ENCODE measurements at places on chromosomes 4 and X.

DNA sequence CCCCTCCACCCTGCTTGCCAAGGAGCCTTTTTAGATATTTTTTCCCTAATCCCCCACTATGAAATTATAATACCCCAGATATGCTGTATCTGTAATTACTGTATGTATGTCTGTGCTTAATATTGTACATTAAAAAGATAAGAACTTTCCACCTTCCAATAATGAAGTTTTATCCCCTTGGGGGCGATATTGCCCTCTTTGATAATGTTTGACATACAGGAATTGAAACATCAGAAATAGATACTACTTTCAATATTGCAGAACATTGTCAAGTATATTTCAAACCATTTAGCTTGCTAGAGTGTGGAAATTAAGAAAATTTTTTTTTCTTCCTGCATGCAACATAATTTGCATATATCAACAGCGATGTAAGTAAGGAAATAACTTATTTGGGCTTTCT, 58.9 kb downstream of the NAF1 start:
- H3K36me3 ChIP-seq = no peaks in the 10 kb centered on the region
- no peak overlapping the region for H3K4me3 ChIP-seq
- DNase-seq = no peak
- H3K4me1 ChIP-seq = no peaks in the 10 kb centered on the region
- no peaks in the 10 kb centered on the region for H3K27me3 ChIP-seq

GRCh38 chrX:148600581-148600980, 100.2 kb downstream of the AFF2 start:
- no peaks in the 10 kb centered on the region for H3K27me3 ChIP-seq
- no peaks in the 10 kb centered on the region for H3K4me1 ChIP-seq
- H3K4me3 ChIP-seq = no peak overlapping the region
- H3K27ac ChIP-seq = no peak overlapping the region
- no peaks in the 10 kb centered on the region for H3K36me3 ChIP-seq
- DNase-seq = no peak

- H3K27me3 ChIP-seq = peaks cover 2% of the 10 kb centered on the region
- H3K36me3 ChIP-seq = peaks cover 10% of the 10 kb centered on the region
- DNase-seq = no peak
- H3K27ac ChIP-seq = no peak overlapping the region
- H3K4me1 ChIP-seq = peaks cover 45% of the 10 kb centered on the region
Measured at GRCh38 chr4:38082424-38083385, 122.5 kb downstream of the PTTG2 start.

GRCh38 chr4:123477711-123478209, 81.2 kb downstream of the SPRY1 start:
- no peaks in the 10 kb centered on the region for H3K36me3 ChIP-seq
- H3K4me1 ChIP-seq = peaks cover 21% of the 10 kb centered on the region
- peaks cover 3% of the 10 kb centered on the region for H3K27me3 ChIP-seq
- DNase-seq = peak; percentile 36
- H3K4me3 ChIP-seq = no peak overlapping the region
- H3K27ac ChIP-seq = peak overlapping the region; percentile 34

GRCh38 chr4:184750926-184751584, 17.2 kb upstream of the CENPU start:
- DNase-seq = no peak
- H3K36me3 ChIP-seq = no peaks in the 10 kb centered on the region
- peaks cover 6% of the 10 kb centered on the region for H3K4me1 ChIP-seq
- H3K27me3 ChIP-seq = peaks cover 7% of the 10 kb centered on the region
- no peak overlapping the region for H3K4me3 ChIP-seq
- H3K27ac ChIP-seq = no peak overlapping the region

DNA sequence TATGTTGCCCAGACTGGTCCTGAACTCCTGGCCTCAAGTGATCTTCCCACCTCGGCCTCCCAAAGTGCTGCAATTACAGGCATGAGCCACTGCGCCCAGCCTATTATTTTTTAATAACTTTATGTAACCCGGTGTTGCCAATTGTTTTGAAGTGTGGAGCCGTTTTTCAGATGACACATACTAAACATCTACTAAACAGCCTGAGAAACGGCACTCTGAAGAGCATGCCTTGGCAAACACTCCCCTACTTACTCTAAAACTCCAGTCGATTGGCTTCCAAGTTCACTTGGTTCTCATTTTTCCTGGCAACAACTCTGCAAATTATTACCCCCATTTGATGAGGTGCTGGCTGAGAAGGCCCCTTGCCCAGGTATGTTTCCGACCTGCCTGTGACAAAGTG, 131.1 kb downstream of the GPR143 start:
- H3K4me3 ChIP-seq = no peak overlapping the region
- H3K27ac ChIP-seq = no peak overlapping the region
- DNase-seq = no peak
- peaks cover 7% of the 10 kb centered on the region for H3K4me1 ChIP-seq

GRCh38 chr4:140112576-140112975, 41.4 kb downstream of the MAML3 start:
- no peak for DNase-seq
- peaks cover 8% of the 10 kb centered on the region for H3K4me1 ChIP-seq
- no peak overlapping the region for H3K27ac ChIP-seq
- no peak overlapping the region for H3K4me3 ChIP-seq
- no peaks in the 10 kb centered on the region for H3K36me3 ChIP-seq
- H3K27me3 ChIP-seq = no peaks in the 10 kb centered on the region

- H3K36me3 ChIP-seq = peaks cover 2% of the 10 kb centered on the region
- no peak for DNase-seq
- no peak overlapping the region for H3K4me3 ChIP-seq
- no peak overlapping the region for H3K27ac ChIP-seq
- H3K27me3 ChIP-seq = no peaks in the 10 kb centered on the region
Measured at GRCh38 chr4:101630319-101630986, 160.1 kb upstream of the BANK1 start.

DNA sequence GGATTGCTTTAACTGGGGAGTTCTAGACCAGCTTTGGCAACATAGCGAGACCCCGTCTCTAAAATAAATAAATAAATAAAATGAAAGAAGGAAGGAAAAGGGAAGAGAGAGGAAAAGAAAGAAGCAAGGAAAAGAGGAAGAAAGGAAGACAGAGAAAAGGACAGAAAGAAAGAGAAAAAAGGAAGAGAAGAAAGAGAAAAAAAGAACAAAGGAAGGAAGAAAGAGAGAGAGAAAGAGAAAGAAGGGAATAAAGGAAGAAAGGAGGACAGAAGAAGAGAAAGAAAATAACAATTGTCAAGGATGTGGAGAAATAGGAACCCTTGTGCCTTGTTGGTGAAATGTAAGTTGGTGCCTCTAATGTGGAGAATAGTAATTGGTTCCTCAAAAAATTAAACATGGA, 74.6 kb downstream of the ANAPC4 start:
- H3K27me3 ChIP-seq = peaks cover 9% of the 10 kb centered on the region
- H3K4me1 ChIP-seq = peaks cover 12% of the 10 kb centered on the region
- no peak overlapping the region for H3K27ac ChIP-seq
- H3K36me3 ChIP-seq = no peaks in the 10 kb centered on the region

- H3K4me1 ChIP-seq = no peaks in the 10 kb centered on the region
- H3K27ac ChIP-seq = no peak overlapping the region
- H3K27me3 ChIP-seq = no peaks in the 10 kb centered on the region
- no peaks in the 10 kb centered on the region for H3K36me3 ChIP-seq
Measured at GRCh38 chrX:30864383-30864785, 24.7 kb downstream of the TAB3 start.

- DNase-seq = no peak
- H3K27me3 ChIP-seq = no peaks in the 10 kb centered on the region
- H3K4me1 ChIP-seq = peaks cover 4% of the 10 kb centered on the region
- no peak overlapping the region for H3K4me3 ChIP-seq
- no peaks in the 10 kb centered on the region for H3K36me3 ChIP-seq
- H3K27ac ChIP-seq = no peak overlapping the region
Measured at GRCh38 chr4:95541094-95541493, 7.7 kb downstream of the UNC5C start.

GRCh38 chrX:43964936-43965335, 8.3 kb downstream of the NDP start:
- no peaks in the 10 kb centered on the region for H3K4me1 ChIP-seq
- DNase-seq = no peak
- H3K27me3 ChIP-seq = no peaks in the 10 kb centered on the region
- H3K27ac ChIP-seq = no peak overlapping the region
- H3K4me3 ChIP-seq = no peak overlapping the region
- no peaks in the 10 kb centered on the region for H3K36me3 ChIP-seq

GRCh38 chr4:184021389-184021788, 116.3 kb downstream of the STOX2 start:
- no peak overlapping the region for H3K4me3 ChIP-seq
- no peak overlapping the region for H3K27ac ChIP-seq
- DNase-seq = no peak
- no peaks in the 10 kb centered on the region for H3K36me3 ChIP-seq

DNA sequence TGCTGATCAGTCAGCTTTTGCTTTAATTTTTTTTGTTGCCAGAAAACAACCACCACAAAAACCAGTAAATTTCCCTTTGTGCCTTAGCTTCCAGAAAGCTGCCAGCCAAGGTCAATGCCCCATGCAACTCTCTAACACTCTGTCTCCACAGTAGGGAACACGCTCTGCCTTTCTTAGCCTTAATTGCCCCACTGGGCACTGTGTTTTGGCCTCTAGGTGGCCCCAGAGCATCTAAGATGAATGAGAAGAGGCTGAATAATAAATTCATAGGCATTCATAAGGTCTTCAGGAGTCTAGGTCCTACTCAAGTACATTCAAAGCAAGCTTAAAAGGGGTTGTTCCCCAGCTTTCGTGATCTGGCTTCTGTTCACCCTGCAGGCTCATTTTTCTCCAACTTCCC, 57.7 kb upstream of the PASD1 start:
- no peaks in the 10 kb centered on the region for H3K4me1 ChIP-seq
- DNase-seq = peak; percentile 36
- H3K36me3 ChIP-seq = no peaks in the 10 kb centered on the region
- no peaks in the 10 kb centered on the region for H3K27me3 ChIP-seq
- no peak overlapping the region for H3K4me3 ChIP-seq

GRCh38 chrX:114611018-114611619, 27.2 kb downstream of the HTR2C start:
- DNase-seq = peak; percentile 14
- no peaks in the 10 kb centered on the region for H3K36me3 ChIP-seq
- H3K4me3 ChIP-seq = no peak overlapping the region
- no peaks in the 10 kb centered on the region for H3K27me3 ChIP-seq
- peaks cover 8% of the 10 kb centered on the region for H3K4me1 ChIP-seq

Data from endothelial cell (in vitro differentiated cells).